ENCODE measurements at places on chromosomes 1 and 21. TPM values are rescaled to one million over a fixed set of nuclear protein-coding genes. Genes with fewer than 3 reads are reported as not detected.

DNA sequence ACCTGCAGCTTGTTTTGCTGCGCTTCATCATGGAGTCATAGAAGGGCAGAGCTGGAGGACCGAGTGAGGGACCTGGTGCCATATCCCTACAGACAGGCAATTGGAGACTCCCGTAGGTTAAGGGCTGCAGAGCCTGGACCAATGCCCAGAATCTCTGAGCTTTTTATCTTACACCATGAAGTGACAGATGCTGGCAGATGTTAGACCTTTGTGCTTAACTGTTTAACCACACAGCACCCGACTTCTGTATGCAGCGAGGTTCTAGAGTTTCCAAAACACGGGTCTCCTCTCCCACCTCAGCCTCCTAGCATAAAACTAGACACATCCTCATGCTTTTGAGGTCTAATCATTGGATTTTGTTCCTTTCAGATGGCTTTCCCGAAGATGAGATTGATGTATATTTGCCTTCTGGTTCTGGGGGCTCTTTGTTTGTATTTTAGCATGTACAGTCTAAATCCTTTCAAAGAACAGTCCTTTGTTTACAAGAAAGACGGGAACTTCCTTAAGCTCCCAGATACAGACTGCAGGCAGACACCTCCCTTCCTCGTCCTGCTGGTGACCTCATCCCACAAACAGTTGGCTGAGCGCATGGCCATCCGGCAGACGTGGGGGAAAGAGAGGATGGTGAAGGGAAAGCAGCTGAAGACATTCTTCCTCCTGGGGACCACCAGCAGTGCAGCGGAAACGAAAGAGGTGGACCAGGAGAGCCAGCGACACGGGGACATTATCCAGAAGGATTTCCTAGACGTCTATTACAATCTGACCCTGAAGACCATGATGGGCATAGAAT, 47.6 kb downstream of the B3GALT5 start:
- peak overlapping the region; percentile 53 for H3K4me3 ChIP-seq
- H3K27me3 ChIP-seq = no peaks in the 10 kb centered on the region
- no peak for DNase-seq
- no peak overlapping the region for H3K27ac ChIP-seq

Gene LDLRAD1
- total RNA-seq = not detected

Gene MYOG
- not detected for total RNA-seq

- H3K27me3 ChIP-seq = no peaks in the 10 kb centered on the region
- peak overlapping the region; percentile 53 for H3K4me3 ChIP-seq
- no peaks in the 10 kb centered on the region for H3K36me3 ChIP-seq
- H3K27ac ChIP-seq = peak overlapping the region; percentile 69
- peaks cover 13% of the 10 kb centered on the region for H3K4me1 ChIP-seq
Measured at GRCh38 chr1:235882816-235883215, 16.1 kb upstream of the LYST start.

- H3K27ac ChIP-seq = peak overlapping the region; percentile 85
- DNase-seq = peak; percentile 89
- H3K27me3 ChIP-seq = no peaks in the 10 kb centered on the region
- H3K4me1 ChIP-seq = peaks cover 72% of the 10 kb centered on the region
Measured at GRCh38 chr1:31705080-31705866, 1.5 kb upstream of the COL16A1 start.

DNA sequence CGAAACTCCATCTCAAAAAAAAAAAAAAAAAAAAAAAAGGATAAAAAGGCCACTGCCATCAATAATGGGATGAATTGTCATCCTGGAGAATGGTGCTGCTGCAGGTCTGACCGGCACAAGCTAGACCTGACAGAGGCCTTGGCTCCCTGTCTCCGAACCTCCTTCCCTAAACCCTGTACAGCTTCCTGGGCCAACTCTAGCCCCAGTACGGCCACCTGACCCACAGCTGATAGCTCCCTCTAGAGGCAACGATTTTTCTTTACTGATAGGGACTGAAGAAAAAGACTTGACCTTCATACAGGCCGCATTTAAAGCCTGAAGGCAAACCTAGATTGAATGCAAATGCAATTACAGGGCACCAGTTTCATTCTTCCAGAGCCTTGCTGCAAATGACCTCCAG, 30.7 kb downstream of the NOL9 start:
- H3K27ac ChIP-seq = no peak overlapping the region
- H3K4me3 ChIP-seq = no peak overlapping the region
- peaks cover 19% of the 10 kb centered on the region for H3K4me1 ChIP-seq

- no peaks in the 10 kb centered on the region for H3K36me3 ChIP-seq
- no peak overlapping the region for H3K27ac ChIP-seq
- peaks cover 11% of the 10 kb centered on the region for H3K27me3 ChIP-seq
- H3K4me3 ChIP-seq = no peak overlapping the region
Measured at GRCh38 chr1:211896958-211897357, 66.4 kb upstream of the LPGAT1 start.

DNA sequence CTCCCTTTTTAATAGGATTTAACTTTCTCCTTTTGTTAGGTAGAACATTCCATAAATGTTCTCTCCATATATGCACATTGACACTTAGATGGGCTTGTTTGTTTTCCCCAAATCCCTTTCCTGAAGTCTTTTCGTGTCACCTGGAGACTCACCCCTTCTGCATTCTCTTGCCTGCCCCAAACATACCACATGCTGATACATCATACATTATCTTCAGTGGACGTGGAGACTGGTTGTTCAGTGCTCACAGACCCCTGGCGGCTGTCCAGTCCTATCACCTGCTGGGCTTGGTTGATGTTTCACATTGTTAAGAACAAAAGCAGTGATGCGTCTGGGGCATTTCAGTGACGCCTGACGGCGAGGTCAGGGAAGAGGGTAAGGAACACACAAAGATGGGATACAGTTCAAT, 22.2 kb downstream of the FMOD start:
- H3K27ac ChIP-seq = no peak overlapping the region
- H3K4me3 ChIP-seq = no peak overlapping the region
- peaks cover 8% of the 10 kb centered on the region for H3K4me1 ChIP-seq

GRCh38 chr1:228988664-228989063, 253.4 kb downstream of the RHOU start:
- DNase-seq = no peak
- H3K4me3 ChIP-seq = no peak overlapping the region
- no peaks in the 10 kb centered on the region for H3K27me3 ChIP-seq
- no peaks in the 10 kb centered on the region for H3K4me1 ChIP-seq
- H3K27ac ChIP-seq = no peak overlapping the region

DNA sequence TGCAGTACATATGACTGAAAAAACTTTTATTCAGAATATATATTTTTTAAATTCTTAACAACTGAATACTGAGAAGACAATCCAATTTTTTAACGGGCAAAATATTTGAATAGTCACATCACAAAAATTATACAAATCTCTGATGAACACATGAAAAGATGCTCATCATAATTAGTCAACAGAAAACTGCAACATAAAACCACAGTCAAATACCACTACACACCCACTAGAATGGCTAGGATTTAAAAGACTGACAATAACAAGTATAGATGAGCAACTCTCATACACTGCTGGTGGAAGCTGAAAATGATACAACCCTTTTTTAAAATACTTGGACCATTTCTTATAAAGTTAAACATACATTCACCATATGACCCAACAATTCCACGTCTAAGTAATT, 87.7 kb upstream of the TNFSF4 start:
- H3K4me1 ChIP-seq = peaks cover 7% of the 10 kb centered on the region
- no peak for DNase-seq
- no peak overlapping the region for H3K4me3 ChIP-seq
- H3K27me3 ChIP-seq = no peaks in the 10 kb centered on the region

DNA sequence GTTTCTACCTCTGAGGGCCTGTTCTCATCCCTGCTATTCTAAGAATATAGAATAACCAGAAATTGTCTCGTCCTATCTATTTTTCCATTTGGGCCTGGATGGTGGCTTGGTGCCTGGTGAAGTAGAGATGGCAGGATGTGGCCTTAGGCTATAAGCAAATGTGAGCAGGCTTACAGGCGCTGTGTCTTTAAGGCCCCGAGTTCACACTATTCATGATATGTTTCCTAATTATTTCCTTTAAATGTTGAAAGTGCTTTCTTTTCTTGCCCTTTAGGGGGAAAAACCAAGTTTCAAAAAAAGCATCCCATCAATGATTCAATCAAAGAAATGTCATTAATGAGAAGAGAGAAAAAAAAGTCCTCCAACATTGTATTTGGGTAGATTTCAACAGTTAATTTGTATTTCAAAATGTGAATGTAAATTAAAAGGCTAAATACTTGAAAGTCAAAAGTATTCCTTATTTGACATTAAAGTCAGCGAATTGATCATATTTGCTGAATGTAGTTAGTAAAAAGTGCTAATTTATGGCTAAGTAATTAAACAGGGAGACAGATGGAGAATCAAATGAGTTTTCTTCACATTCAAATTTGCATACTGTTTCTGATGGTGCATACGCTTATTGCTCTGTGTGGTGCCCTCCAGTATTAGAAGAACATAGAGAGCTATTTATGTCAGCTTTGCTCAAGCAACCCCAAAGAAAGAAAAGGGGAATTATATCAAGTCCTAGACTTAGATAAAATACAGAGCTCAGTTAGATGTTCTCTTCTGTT, 34.0 kb upstream of the HUNK start:
- H3K27ac ChIP-seq = no peak overlapping the region
- H3K4me1 ChIP-seq = no peaks in the 10 kb centered on the region
- H3K36me3 ChIP-seq = no peaks in the 10 kb centered on the region
- H3K4me3 ChIP-seq = no peak overlapping the region
- DNase-seq = no peak
- H3K27me3 ChIP-seq = no peaks in the 10 kb centered on the region

DNA sequence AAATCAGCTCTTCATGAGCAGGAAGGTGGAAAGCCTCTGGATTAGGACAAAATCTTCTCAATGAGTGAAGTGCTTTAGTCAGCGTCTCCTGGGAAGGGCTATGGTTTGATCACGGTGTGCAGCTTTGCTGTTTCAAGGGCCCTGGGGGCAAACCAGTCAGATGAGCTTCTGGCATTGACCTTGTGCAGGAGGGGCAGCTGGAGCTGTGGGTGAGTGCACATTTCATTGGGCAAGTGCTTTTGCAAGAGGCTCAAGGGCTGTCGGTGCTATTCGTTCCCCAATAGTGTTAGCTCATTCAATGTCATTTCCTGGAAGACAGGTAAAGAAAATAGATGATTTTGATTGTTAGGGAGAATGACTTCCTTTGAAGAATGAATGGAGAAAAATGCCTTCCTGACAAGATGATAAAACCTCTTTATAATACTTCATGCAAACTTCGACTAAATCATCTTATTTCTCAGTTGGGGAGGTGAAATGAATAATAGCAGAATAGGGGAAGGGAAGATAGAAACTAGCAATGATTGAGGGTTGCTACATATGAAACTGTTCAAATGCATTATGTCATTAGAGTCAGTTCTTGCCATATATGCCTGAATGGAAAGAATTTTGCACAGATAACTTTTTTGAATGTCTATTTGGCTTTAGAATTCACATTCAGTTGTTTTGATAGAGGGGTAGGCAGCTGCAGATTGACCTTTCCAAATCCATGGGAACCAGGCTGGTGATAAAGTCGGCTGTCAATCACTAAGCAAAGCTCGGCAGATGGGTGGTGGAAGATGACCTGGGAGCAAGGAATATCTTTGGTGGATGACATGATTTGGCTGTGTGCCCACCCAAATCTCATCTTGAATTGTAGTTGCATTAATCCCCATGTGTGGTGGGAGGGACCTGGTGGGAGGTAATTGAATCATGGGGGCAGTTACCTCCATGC, 12.9 kb upstream of the DISC1 start:
- DNase-seq = no peak
- no peaks in the 10 kb centered on the region for H3K36me3 ChIP-seq
- no peaks in the 10 kb centered on the region for H3K27me3 ChIP-seq
- H3K27ac ChIP-seq = no peak overlapping the region
- no peak overlapping the region for H3K4me3 ChIP-seq

Gene AMY1C
- total RNA-seq = not detected

DNA sequence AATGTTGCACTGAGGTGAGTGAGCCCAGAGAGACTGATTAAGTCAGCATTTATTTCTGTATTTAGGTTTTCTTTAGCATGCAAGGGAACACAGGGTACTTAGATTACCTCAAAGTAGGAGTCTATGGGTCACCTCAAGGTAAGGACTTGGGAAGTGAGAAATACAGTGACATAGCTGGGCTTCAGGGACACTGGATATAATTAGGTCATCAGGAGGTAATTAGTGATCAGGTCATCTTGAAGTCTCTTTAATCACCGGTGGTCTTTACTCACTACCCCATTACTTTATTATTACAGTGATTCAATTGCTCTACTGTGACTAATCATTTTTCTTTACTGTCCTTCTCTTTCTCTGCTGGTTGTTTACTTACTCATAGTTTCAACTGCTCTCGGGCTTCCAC, 59.9 kb upstream of the KCNK1 start:
- no peaks in the 10 kb centered on the region for H3K27me3 ChIP-seq
- H3K36me3 ChIP-seq = no peaks in the 10 kb centered on the region
- DNase-seq = no peak
- no peak overlapping the region for H3K4me3 ChIP-seq
- H3K4me1 ChIP-seq = no peaks in the 10 kb centered on the region
- no peak overlapping the region for H3K27ac ChIP-seq

Gene DAP3
- 82.2 TPM for total RNA-seq

- no peak overlapping the region for H3K4me3 ChIP-seq
- H3K4me1 ChIP-seq = no peaks in the 10 kb centered on the region
- H3K27me3 ChIP-seq = peaks cover 5% of the 10 kb centered on the region
- DNase-seq = no peak
Measured at GRCh38 chr1:211619033-211619996, 40.4 kb upstream of the SLC30A1 start.

- H3K4me1 ChIP-seq = no peaks in the 10 kb centered on the region
- H3K36me3 ChIP-seq = no peaks in the 10 kb centered on the region
- H3K4me3 ChIP-seq = no peak overlapping the region
- no peaks in the 10 kb centered on the region for H3K27me3 ChIP-seq
Measured at GRCh38 chr1:57713501-57713900, 289.6 kb upstream of the DAB1 start.

GRCh38 chr1:247360116-247360898, 28.6 kb upstream of the ZNF496 start:
- H3K36me3 ChIP-seq = no peaks in the 10 kb centered on the region
- H3K27ac ChIP-seq = peak overlapping the region; percentile 60
- no peak for DNase-seq
- peaks cover 49% of the 10 kb centered on the region for H3K4me1 ChIP-seq
- H3K4me3 ChIP-seq = peak overlapping the region; percentile 54
- no peaks in the 10 kb centered on the region for H3K27me3 ChIP-seq

- H3K27ac ChIP-seq = peak overlapping the region; percentile 61
- H3K36me3 ChIP-seq = no peaks in the 10 kb centered on the region
Measured at GRCh38 chr1:62689524-62689923, 1.3 kb upstream of the DOCK7 start.

Gene VPS45
- 42.1 TPM for total RNA-seq

Gene SYCP1
- not detected for total RNA-seq

GRCh38 chr1:182069028-182069466, 7.5 kb upstream of the ZNF648 start:
- no peak overlapping the region for H3K27ac ChIP-seq
- H3K4me3 ChIP-seq = no peak overlapping the region
- no peaks in the 10 kb centered on the region for H3K36me3 ChIP-seq
- no peaks in the 10 kb centered on the region for H3K27me3 ChIP-seq

- peak; percentile 72 for DNase-seq
- H3K27ac ChIP-seq = no peak overlapping the region
- H3K4me3 ChIP-seq = no peak overlapping the region
- H3K36me3 ChIP-seq = no peaks in the 10 kb centered on the region
Measured at GRCh38 chr1:3905266-3905952, 5.3 kb upstream of the C1orf174 start.

Measured in osteoblast (primary cell).